ENCODE measurements at places on chromosomes 16 and 17.

DNA sequence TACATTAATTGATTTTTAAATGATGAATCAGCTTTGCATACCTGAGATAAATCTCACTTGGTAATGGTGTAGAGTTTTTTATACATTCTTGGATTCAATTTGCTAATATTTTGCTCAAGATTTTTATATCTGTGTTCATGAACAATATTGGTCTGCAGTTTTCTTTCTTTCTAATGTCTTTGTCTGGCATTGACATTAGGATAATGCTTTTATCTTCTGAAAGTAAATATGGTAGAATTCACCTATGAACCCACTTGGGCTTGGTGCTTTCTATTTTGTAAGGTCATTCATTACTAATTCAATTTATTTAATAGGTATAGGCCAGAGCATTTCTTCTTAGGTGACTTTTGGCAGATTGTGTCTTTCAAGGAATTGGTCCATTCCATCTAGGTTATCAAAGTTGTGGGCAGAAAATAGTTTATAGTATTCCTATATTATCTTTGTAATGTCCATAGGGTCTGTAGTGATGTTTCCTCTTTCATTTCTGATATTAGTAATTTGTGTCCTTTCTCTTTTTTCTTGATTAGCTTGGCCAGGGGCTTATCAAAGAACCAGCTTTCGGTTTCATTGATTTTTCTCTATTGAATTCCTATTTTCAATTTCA lies 45.6 kb downstream of the NACA2 start:
- no peak for DNase-seq

- no peak for DNase-seq
Observed at GRCh38 chr17:15085890-15086677, 179.0 kb downstream of the PMP22 start.

DNA sequence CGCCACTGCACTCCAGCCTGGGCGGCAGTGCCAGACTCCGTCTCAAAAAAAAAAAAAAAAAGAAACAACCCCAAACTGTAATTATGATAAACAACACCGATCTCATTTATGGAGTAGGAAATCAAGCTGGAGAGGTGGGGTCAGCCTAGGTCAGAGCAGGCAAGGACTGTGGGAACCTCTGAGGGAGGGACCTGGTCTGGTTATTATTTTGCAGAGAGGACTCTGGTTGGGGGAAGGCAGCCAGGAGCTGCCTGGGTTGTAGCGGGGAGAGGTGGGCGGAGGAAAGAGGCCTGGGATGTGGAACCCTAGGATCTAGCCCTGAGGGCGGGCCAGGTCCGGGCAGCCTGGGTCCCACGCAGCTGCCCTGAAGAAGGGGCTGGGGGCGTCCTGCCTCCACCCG lies 10.9 kb upstream of the HS3ST6 start:
- DNase-seq, result no peak

- no peak for DNase-seq
Observed at GRCh38 chr16:81706327-81707295, 72.5 kb upstream of the PLCG2 start.

DNA sequence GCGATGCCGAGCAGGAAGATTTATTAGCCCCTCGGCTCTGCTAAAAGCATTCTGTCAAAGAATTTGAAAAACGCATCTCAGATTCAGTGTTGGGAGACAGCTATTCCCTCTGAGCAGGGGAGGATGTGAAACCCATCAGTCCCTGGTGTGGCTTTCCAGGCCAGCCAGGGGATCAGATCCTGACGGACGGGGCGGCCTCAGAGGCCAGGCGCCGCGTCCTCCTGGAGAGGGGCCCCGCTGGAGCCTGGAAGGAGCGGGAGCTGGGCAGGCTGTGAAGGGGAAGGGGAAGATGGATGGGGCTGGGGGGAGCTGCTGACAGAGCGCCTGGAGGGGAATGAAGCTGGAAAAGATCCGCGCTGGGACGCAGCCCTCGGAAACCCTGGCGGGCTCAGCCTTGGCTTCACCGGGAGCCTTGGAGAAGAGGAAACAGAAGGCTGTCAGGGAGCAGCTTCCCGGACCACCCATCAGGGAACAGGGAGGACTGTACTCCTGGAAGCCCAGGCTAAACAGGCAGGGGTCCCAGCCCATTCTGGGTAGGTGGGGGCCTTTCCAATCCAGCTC lies 358.0 kb downstream of the C16orf95 start:
- no peak for DNase-seq

GRCh38 chr17:207775-208174 lies 26.3 kb upstream of the DOC2B start:
- no peak for DNase-seq

Measured in suppressor macrophage treated with lipopolysaccharide for 4 hours (primary cell).